ENCODE measurements at places on chromosomes 16 and 17. TPM values are rescaled to one million over a fixed set of nuclear protein-coding genes. Genes with fewer than 3 reads are reported as not detected.
A peak's percentile ranks its signal among the peaks of the same experiment; 100 is the strongest.

DNA sequence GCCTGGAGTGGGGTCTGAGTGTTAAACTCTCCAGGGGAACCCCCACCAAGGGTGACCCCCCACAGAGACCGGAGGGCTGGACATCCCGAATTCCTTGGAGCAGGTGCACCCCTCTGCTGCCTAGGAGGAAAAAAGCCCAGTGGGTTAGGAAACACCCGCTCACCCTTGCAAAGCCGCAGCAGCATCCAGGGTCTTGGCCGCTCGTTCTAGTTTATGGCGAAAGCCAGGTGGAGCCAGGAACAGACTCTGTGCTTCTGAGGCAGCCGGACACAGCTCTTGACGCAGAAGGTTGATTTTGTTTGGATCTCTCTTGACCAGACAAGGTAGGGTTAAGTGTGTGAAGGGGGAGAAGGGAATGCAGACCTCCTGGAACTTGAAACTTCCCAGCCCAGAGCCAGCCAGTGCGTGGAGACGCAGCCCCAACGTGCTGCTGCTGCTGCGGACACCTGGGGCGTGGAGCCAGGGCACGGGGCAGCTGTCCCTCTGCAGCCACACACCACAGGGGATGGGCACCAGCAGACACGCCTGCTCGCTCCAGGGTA, 154.5 kb downstream of the LAT start:
- DNase-seq: no peak

DNA sequence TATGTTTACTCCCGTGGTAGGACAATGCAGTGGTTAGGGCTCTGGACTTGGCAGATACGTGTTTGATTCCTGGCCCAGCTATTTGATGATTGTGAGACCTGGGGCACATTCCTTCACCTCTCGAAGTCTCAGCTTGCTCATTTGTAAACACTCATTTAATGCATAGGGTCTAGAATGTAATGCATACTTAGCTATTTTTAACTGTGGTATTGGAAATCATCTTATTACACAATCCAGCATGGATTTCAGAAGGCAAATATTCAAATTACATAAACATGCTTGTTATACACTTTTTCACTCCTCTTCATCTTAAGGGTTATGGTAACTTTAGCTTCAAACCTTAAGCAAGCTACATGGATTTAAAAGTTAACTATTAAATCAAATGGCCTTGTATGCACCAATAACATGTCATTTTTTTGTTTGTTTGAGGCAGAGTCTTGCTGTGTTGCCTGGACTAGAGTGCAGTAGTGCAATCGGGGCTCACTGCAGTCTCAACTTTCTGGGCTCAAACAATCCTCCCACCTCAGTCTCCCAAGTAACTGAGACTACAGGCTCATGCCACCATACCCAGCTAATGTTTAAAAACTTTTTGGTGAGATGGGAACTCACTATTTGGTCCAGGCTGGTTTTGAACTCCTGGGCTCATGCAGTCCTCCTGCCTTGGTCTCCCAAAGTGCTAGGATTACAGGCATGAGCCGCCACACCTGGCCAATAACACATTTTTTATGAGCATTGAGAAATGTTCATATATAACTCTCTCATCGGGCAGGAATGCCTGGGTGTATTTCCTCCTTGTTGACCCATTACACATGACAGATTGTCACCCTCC, 52.5 kb downstream of the VAT1L start:
- DNase-seq: no peak

DNA sequence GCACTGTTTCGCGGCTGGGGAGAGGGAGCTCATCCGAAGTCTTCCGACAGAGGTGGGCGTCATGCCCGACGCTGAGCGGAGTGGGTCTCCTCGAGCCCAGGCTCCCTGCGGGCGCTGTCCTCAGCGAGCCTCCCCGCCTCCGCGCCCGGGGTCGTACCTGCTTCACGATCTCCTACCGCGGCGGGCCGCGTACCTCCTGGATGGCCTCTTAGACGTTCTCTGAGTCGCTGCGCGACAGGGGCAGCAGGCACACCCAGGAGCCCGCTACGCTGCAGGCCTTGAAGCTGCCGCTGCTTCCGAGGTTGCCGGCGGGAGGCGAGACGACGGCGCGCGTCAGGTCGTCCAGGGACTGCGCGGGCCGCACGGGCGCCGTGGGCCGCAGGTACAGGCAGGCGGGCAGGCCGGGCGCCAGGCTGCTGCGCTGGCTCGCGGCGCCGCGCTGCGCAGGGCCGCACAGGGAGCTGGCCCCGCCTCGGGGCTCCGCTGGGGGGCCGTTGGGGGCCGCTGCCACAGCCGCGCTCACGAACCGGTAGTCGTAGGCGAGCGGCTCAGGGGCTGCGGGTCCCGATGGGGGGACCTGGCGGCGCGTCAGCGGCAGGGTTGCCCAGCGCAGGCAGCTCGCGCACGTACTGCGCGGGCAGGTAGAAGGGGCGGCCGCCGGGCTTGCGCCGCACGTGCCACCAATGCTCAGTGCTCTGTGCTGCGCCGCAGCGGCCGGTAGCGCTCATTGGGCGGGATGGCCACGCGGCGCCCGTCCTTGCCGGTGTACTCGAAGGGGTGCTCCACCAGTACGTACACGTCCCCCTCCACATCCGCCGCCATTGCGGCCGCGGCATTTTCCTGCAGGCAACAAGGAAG, 116.4 kb upstream of the SMURF2 start:
- no peak for DNase-seq

- DNase-seq: no peak
Observed at GRCh38 chr16:65600629-65601028, 478.8 kb upstream of the CDH11 start.

DNA sequence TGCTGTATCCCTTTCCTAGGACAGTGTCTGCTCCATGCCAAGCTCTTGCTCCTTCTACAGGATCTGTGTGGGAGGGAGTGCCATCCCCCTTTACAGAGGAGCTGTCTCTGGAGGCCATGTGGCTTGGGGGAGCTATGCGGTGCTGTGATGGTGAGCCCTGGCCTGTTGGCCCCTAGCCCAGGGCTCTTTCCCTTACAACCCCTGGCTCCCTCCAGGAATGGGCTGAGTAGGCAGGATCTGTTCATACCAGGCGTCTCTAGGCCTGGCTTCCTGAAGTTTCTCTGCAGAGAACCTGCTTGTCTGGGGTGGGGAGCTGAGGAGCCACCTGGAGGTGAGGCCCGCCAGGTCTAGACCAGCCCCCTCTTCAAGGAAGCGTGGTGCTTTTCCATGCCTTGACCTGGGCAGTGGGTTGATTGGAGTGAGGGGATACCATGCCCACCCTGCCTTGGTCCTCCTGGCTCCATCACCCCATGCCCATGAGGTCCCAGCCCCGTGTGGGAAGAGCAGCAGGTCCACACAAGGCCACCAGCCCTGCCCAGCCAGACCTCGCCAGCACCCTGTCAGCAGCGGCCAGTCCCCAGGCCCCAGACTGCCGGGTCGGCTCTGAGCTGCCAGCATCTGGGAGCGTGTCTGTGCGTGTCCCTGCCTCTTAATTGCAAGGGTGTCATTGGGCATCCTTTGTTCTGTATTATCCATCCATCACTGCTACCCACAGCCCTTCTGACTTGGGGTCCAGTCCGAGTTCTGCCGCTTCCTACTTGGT, 14.7 kb downstream of the LLGL2 start:
- no peak for DNase-seq

GRCh38 chr17:70539132-70539924, 370.0 kb downstream of the KCNJ2 start:
- DNase-seq: no peak

DNA sequence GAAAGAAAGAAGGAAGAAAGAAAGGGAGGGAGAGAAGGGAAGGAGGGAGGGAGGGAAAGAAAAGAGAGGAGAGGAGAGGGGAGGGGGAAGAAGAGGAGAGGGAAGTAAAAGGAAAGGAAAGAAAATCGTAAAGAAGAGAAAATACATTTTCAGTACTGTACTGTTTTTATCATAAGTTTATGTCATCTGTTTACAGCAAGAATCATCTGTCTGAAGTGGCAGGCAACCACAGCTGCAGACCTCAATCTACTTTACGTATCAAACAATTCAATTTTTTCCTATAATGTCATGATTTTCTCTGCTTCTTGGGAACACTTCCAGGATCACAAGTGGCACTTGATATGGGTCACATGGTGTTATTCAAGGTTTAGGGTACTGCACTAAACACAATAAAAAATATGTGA, 58.3 kb downstream of the USP32 start:
- DNase-seq: no peak

GRCh38 chr17:273981-274832, 78.4 kb downstream of the RPH3AL start:
- no peak for DNase-seq

- DNase-seq: peak; percentile 28
Observed at GRCh38 chr17:80195671-80196529, 24.2 kb downstream of the SGSH start.

DNA sequence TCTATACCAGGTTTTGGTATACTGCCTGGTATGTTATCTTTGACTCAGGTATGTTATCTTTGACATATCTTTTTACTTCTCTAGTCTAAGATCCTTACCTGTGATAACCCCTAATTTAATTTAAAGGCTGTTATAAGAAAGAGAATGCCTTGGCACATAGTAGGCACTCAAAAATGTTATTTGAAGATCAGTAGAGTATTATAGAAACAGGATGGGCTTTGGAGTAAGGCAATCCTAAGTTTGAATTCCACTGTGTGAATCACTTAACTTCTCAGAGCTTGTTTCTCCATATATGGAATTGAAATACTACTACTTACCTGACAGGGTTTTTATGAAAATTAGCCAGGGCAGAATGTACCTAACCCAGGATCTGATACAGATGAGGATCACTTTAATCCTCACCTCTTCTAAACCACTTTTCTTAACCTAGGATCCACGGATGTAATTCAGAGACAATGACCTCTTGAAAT, 1.2 kb downstream of the BRIP1 start:
- peak; percentile 42 for DNase-seq

DNA sequence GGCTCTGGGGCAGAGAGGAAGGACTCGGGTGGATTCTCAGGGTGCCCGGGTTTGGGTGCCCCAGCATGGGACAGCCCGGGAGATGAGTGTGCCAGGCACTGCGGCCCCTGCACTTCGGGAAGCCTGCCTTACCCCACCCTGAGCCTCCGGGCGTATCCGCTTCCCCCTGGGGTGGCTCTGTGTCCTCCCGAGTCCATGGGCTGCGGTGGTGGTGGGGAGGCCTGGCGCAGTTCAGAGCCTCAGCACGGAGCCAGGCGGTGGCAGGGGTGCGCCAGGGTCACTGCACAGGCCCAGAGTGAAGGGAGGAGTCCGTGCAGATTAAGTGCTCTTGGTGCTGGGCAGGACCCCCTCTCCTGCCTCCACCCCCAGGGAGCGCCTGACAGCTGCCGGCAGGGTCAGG, 20.7 kb downstream of the MYBBP1A start:
- DNase-seq: no peak

DNA sequence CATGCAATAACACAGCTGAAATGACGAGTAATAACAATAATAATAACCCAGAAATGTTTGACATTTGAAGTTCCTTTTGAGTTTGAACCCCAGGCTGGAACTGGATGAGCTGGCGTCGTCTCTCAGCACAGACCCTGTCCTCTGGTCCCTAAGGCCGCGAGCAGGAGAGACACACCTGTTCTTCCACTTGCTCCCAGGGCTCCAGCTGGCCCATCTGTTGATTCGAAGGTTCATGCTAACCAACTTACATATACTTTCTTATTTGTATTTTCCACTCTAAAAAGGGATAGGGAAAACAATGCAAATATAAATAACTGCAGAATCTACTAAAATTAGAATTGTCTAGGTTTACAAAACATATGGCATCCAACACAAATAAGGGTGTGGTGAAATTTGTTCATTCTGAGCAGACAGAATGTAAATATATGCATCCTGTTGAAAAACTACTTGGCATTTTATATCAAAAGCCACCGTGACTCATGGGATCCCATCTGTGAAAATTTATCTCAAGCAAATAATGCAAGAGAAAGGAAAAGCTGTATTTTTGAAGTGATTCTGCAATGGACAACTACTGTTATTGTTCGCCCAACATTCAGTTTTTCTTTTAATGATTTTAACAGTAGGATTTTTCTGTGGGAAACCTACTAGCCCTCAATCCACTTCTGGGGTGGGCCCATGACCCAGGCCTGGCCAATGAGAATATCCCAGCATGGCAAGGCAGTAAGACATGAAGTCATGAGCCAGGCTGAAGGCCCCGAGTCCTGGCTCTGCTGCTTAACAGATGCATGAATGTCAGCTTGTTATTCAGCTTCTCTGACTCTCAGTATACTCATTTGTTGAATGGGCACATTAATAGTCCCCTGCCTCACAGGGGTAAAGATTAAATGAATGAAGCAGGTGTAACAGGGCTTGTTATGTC, 13.2 kb upstream of the RGS9 start:
- no peak for DNase-seq

DNA sequence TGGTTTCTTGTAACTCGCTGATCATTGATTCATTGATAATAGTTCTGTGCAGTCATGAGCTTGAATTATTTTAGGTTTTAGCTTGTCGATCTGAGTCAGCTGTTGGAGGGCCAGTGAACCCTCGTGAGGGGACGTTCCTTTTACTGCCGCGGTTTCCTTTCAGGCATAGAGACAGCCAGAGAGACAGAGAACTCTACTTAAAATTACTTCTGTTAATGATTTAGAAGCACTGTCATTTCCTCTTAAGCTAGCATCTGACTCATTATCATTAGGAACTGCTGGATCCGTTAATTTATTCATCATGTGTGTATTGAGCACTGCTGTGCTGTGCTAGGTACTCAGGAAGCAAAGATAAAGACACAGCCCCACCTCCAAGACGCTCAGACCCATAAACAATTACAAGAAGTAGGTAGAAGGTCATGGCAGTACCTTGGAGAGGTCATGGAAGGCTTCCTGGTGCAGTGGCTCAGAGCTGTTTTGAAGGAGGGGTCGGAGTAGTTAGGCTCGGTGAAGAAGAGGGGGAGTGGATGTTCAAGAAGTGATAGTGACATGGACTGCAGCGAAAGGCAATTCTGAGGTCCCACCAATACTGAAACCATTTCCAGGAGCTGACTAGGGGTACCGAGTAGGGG, 3.3 kb downstream of the PGS1 start:
- no peak for DNase-seq

DNA sequence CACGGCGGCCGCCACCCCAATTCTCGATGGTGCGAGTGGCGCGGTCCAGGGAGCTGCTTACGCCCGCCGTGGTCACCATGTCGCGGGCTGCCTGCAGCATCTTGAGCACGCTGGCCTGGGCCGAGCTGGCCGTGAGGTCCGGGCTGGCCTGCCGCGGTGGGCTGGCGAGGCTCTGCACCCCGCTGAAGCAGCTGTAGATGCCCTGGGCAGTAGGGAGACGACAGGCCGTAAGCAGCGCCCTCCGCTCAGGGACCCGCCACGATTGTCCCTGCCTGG, 16.4 kb downstream of the GRIN2C start:
- no peak for DNase-seq

- no peak for DNase-seq
Observed at GRCh38 chr16:53121043-53121620, 66.3 kb downstream of the CHD9 start.

Gene ANKRD40CL
- total RNA-seq: 0.99 TPM

Gene MLST8
- total RNA-seq: 98.9 TPM

Gene CORO1A
- 10.1 TPM for total RNA-seq

Gene CCL4
- total RNA-seq: not detected

Gene ABCC12
- total RNA-seq: not detected

Gene TPSD1
- not detected for total RNA-seq

Gene PRAC1
- not detected for total RNA-seq

Gene PRSS33
- not detected for total RNA-seq

Gene KRTAP2-1
- not detected for total RNA-seq

Gene HOXB2
- total RNA-seq: 7.0 TPM

Gene OTOP3
- not detected for total RNA-seq

Gene GFAP
- 0.46 TPM for total RNA-seq

Gene ST6GALNAC1
- total RNA-seq: 5.3 TPM

Gene KRT12
- 0.33 TPM for total RNA-seq

Gene FOXK2
- 52.8 TPM for total RNA-seq

Gene AKAP1
- 148 TPM for total RNA-seq

Gene SPATA22
- not detected for total RNA-seq

Gene SRCAP
- total RNA-seq: 33.2 TPM

Gene KRT39
- not detected for total RNA-seq

Data from HT-29 (cell line).